Stimulated activated CD4-positive, alpha-beta T cell treated with anti-CD3 and anti-CD28 coated beads, Interleukin-1b, Interleukin-23, amount 100 ng/mL, for 48 hours (primary cell): ENCODE measurements at places on chromosomes 7 and 10.

DNA sequence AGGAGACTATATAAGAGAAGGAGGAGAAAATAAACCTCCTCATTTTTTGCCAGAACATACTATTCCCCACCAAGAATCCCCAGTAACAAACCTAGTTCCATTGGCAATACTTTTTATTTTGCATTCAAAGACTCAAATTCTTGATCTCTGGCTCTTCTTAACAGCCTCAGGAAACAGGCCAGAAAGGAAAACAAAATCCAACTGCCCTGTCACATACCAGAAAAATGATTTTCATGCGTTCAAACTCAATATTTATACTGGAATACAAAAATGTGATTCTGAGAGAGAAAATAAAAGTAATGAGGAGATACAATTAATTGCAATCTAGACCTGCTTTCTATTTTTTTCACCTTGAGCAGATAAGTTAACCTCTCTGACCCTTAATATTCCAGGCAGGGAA is 435.9 kb upstream of the AUTS2 start:
- no peak for DNase-seq

- peak; percentile 84 for DNase-seq
Observed at GRCh38 chr7:70647801-70648498, 484.0 kb upstream of the GALNT17 start.

- no peak for DNase-seq
Observed at GRCh38 chr10:84294766-84295447, 33.5 kb upstream of the CCSER2 start.

DNA sequence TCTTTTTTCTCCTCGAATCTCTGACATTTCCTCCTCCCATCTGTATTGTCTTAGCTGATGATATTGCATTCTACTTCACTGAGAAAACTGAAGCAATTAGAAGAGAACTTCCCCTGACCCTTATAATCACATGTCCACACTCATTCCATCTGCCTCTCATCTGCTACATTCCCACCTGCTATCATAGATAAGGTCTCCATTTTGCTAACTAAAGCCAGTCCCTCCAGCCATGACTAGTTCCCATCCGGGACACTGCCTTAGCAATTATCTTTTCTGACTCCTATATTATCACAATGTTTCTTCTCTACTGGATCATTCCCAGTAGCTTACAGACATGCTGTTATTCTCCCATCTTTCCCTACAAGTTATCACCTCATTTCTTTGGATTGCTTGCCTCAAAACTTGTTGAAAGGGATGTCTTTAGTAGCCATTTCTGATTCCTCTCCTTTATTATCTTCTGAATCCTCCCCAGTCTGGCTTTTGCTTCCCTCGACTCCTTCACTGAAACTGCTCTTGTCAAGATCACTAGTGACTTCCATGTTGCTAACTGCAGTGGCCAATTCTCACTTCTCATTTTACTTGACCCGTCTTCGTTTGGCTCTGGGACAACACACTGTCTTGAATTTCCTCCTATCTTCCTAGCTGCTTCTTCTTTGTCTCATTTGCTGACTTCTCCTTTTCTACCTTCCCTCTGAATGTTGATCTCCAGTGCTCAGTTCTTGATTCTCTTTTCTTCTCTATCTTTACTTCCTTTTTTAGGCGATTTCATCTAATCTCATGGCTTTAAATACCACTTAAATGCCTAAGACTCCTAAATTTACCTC is 35.9 kb downstream of the FZD1 start:
- no peak for DNase-seq

DNA sequence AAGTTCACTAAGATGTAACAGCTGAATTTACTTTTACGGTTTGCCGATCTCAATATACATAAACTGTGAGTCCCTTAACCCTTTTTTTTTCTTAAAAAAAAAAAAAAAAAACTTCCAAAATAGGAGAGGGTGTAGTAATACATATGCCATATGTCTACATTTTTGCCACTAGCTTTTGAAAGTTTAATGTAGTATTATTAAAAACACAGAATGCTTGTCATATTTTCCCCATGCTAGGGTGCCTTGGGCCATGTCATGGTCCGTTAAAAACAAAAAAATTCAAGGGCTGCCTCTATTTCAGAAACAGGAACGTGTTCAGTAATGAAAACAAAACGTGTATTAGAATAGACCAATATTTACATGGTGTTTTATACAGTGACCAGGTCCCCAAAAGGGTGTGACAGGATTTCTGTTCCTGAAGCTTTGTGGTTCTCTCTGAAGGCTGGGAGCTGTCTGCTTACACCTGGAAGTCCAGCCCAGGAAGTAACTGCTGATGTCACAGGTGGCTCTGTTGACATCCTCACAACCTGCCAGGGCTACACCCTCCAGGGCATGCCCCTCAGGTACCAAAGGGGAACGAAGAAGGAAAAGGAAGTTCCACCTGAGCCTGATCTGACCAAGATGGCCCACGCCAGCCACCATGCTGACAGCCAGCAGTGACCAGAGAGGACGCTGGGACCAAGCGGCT is 79.0 kb downstream of the COBL start:
- no peak for DNase-seq

- peak; percentile 37 for DNase-seq
Observed at GRCh38 chr10:131635564-131636015, 265.2 kb upstream of the PPP2R2D start.

DNA sequence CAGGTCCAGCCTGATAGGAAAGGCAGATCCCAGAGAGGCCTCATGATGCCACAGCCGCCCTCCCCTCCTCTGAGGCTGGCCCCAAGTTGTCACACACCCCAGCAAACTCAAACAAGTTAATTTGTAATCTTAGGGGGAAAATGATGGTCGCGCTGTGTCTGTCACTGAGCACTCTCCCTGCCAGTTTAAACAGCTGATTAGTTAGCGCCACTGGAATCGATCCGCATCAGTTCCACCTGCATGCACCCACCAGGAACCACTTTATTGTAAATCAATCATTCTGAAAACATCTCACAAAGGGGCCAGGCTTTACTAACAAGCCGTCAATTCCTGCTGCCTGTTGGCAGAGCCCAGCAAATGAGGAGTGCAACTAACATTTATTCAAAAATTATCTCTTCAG is 870.9 kb downstream of the KCNMA1 start:
- no peak for DNase-seq

DNA sequence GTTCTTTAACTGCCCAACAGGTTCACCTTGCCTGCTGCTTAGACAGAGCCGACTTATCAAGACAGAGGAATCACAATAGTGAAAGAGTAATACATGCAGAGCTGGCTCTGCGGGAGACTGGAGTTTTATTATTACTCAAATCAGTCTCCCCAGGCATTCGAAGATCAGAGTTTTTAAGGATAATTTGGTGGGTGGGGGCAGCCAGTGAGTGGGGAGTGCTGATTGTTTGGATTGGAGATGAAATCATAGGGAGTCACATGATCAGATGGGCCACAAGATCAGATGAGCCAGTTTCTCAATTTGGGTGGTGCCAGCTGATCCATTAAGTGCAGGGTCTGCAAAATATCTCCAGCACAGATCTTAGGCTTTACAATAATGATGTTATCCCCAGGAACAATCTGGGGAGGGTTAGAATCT is 131.3 kb downstream of the AKR1D1 start:
- no peak for DNase-seq

GRCh38 chr7:144622745-144623144 is 213.1 kb downstream of the TPK1 start:
- DNase-seq: no peak

GRCh38 chr7:26035552-26035951 is 116.4 kb upstream of the NFE2L3 start:
- no peak for DNase-seq

DNA sequence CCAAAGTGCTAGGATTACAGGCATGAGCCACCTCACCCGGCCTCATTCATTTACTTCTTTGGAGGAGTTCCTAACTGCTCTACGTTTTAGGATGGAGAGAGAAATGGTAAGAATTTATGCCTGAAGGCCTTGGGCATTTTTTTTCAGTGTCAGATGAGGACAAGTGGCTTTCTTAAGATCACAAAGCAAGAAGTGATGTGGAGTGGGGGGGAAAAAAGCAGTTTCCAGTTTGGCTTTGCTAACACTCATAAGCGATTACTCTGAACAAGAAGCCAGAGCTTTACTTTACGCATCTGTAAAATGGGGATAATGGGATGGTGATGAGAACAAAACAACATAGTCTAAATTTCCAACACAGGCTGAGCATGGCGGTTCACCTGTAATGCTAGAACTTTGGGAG is 2.6 kb upstream of the PPIA start:
- no peak for DNase-seq

- DNase-seq: no peak
Observed at GRCh38 chr7:38565289-38565688, 65.9 kb downstream of the AMPH start.

DNA sequence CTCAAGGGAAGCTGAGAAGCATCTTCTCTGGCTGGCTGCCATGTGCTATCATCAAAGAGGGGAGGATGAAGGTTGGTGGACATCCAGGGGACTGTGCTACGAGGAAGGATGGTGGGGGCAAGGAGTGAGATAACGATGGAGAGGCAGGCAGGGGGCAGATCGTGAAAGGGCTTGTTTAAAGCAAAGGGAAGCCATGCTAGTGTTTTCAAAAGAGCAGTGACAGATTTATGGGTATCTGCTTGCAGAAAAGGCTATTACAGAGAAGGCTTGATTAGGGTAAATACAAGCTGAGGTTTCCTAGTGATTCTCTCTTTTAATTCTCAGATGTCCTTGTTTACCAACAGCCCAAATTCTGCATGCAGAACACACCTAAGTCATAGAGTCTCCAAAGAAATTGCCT is 88.9 kb upstream of the MKX start:
- DNase-seq: no peak
